ENCODE measurements at places on chromosomes 3 and 15.

- no peak for DNase-seq
These were observed 12.2 kb downstream of the H1-8 start for GRCh38 chr3:129555153-129555550.

GRCh38 chr3:103308921-103309320 is 874.1 kb downstream of the ZPLD1 start:
- DNase-seq, result no peak

DNA sequence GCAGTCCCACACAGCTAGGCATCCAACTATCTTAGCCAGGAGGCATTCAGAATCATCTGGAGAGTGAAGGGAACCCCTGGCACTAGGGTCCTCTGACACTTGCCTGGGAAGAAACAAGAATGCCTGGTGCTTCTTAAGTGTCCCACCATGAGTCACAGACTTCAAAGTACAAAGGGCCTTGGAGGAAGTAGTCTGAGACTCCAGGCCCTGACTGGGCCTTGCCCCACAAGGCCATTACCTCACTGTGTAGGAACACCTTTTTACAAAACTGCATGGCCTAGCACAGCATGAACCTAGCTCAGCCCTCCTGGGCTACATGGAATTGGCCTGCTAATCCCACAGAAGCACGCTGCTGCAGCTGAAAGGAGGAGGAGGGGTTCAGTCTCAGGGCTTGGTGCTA is 104.5 kb upstream of the SLCO2A1 start:
- DNase-seq, result no peak

- DNase-seq, result no peak
These were observed 1.3 kb downstream of the GABRA5 start for GRCh38 chr15:26868029-26868685.
